ENCODE measurements at places on chromosomes 12 and 14. TPM values are rescaled to one million over a fixed set of nuclear protein-coding genes. Genes with fewer than 3 reads are reported as not detected.

DNA sequence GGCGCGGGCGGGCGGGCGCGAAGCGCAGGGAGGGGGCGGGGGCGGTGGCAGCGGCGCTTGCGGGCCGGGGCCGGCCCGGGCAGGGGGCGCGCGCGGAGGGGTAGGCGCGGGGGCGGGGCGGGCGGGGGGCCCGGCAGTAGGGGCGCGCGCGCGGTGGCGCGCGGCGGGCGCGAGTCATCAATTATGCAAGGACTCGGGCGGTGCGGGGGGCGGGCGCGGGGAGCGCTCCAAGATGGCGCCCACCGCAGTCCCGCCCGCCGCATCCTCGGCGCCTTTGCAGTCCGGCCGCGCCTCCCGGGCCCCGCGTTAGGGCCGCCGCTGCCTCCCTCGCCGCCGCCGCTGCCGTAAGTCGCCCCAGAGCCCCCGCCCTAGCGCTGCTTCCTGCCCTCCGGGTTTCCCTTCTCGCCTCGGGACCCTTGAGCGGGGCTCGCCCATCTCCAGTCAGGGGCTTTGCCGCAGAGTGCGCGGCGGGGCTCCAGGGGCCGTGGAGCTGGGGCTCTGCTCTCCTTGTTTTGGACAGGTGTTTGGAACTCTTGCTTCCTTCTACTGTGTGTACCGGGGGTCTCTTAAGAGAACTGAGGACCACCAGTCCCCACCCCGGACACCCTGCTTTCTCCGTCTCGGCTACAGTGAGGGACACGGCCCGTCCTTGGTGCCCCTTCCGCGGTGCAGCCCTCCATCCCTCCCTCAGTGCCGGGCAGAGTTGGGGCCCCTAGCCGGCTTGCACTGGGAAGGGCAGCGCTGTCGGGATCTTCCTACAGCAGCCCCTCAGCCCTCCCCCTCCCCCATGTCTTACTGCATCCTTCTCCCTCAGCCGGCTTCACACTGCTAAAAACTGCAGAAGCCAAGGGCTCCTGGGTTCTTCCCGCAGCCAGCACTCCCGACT lies at the start of gene SCN8A:
SCN8A (plus strand) TSS at position 218 of the 886 bp plus-strand sequence. CDS start 71,585 bp downstream, outside the sequence.
- peaks cover 55% of the 10 kb centered on the region for H3K27me3 ChIP-seq
- H3K27ac ChIP-seq, result peak within 1 kb of the TSS; percentile 55
- H3K36me3 ChIP-seq, result no peaks in the 10 kb centered on the region
- peak; percentile 73 for DNase-seq
- peaks cover 14% of the 10 kb centered on the region for H3K4me1 ChIP-seq

GRCh38 chr14:54653712-54654469 lies 87.0 kb downstream of the SAMD4A start:
- no peak overlapping the region for H3K27ac ChIP-seq
- H3K27me3 ChIP-seq, result peaks cover 35% of the 10 kb centered on the region
- no peak for DNase-seq
- no peak overlapping the region for H3K4me3 ChIP-seq

DNA sequence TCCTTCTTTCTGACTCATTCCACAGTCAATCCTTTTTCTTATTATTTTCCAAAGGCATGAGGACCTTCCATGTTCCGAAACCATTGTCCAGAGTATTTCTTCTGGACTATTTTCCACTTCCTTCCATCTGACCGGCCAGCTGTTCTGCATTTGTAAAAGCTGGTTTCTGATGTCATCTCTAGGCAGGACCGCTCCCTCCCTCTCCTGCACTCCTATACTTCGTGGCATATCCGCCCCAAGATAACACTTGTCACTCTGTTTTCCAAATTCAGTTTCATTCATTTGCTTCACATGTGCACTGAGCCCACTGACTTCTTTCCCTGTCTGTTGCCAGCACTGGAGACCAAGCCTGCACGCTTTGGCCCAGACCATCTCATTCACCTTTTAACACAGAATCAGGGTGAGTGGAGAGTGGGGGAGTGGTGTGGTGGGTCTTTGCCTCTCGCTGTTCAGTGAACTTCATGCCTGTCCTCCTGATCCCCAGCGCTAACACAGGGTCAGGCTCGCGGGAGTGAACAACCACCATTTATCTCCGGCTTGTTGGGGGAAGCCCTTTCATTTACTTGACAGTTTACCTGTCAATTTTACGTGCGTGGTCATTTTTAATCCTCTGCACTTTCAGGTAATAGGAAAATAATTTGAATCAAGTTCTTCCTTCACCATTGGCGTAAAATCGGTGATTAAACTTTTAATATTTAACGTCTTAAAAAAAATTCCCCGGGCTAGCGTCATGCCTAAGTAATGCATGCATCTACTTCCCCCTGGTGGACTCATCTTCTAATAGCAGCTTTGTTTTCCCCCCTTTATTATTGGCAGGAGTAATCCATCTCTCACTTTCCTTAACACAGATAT lies 52.5 kb downstream of the C12orf75 start:
- DNase-seq, result no peak
- H3K27ac ChIP-seq, result no peak overlapping the region
- peaks cover 2% of the 10 kb centered on the region for H3K36me3 ChIP-seq
- no peaks in the 10 kb centered on the region for H3K27me3 ChIP-seq
- H3K4me3 ChIP-seq, result no peak overlapping the region
- H3K4me1 ChIP-seq, result no peaks in the 10 kb centered on the region

- peak; percentile 15 for DNase-seq
- no peak within 1 kb of the TSS for H3K27ac ChIP-seq
- H3K27me3 ChIP-seq, result peaks cover 35% of the 10 kb centered on the region
- H3K36me3 ChIP-seq, result no peaks in the 10 kb centered on the region
- no peak within 1 kb of the TSS for H3K4me3 ChIP-seq
These were observed at the start of gene KRT83 for GRCh38 chr12:52320784-52321400. TSS of gene KRT83 (minus strand) at chr12:52321398. CDS start at chr12:52321335, 63 bp downstream.

DNA sequence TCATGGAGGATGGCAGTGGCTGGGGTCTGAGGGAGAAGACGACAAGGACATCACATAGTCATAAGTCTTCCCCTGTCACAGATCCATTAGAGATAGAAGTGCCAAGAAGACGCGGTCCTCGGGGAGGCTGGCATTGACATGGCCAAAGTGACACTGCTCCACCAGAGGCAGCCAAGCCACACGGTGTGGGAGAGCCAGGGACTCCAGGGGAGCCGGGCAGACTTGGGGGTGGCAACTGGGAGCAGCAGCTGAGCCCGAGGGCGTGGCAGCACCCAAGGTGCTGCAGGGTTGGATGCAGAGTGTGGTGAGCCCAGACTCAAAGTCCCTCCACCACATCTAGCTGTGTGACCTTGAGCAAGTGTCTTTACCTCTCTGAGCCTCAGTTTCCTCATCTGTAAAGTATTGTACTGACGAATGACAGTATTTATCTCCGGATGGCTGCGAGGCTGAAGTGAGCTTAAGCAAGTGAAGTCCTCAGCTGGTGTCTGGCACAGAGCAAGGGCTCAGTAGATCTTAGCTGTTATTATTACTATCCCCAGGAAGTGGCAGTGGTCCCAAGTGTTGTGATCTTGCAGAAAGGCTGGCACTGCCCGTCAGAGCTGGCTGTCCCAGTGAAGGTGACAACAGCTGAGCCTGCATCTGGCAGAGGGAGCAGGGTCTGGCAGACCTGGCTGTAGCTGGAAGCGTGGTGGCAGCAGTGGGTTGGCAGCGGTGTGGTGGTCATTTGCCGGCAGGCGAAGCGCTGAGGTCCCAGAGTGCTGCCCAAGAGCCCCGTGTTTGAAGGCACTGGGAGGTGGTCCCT lies 54.9 kb downstream of the ZNF664 start:
- peaks cover 5% of the 10 kb centered on the region for H3K4me1 ChIP-seq
- peaks cover 4% of the 10 kb centered on the region for H3K27me3 ChIP-seq
- H3K36me3 ChIP-seq, result peaks cover 2% of the 10 kb centered on the region
- H3K27ac ChIP-seq, result no peak overlapping the region
- no peak overlapping the region for H3K4me3 ChIP-seq

DNA sequence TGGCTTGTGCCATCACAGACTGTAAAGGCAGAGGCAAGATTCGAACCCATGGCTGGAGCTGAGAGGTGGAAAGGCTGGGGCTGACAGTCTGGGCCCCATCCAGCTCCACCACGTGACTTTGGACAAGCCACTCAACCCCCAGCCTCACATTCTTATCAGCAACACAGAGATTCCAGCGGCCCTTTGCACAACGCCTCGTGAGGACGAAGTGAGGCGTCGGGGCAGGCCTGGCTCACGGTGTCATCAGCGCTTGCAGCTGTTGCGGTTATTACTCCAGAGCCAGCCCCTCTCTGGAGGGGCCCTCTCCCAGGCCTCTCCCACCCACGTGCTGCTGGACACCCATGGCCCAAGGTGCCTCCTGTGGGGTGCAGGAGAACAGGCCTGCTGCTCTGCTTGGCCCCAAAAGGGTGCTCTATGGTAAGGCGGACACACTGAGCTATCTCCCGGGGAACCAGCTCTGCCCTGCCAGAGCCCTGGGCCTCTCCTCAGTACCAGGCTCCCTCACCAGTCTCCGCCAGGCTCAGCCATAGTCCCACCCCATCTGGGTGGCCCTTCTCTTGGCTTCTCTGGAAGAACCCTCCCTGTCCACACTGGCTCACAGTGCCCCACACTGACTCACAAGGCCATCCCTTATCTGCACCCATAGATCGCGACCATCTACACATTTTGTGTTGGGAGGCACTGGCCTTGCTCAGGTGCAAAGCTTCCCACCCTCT lies 21.1 kb downstream of the CHGA start:
- H3K27ac ChIP-seq, result no peak overlapping the region
- no peak overlapping the region for H3K4me3 ChIP-seq
- no peaks in the 10 kb centered on the region for H3K27me3 ChIP-seq
- no peak for DNase-seq
- H3K4me1 ChIP-seq, result no peaks in the 10 kb centered on the region

DNA sequence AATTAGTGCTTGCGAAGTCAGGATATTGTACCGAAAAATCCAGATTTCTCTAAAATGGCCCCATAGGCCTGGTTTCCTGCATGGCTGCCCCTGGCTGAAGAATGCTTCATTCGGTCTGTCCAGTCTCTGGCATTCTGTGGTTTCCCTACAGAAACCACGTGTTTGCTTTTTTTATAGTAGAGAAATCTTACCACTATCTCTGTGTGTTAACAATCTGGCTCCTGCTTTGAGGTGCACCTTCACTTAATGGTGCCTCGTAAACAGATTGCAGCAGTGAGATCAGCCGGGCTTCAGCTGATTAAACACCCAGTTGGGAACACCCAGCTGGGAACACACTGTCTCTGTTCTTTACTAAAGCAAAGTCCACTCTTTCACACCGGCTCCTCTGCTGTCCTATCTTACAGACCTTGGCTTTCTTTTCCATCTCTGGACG lies 6.7 kb upstream of the DNAAF2 start:
- peaks cover 32% of the 10 kb centered on the region for H3K4me1 ChIP-seq
- no peak for DNase-seq
- no peaks in the 10 kb centered on the region for H3K27me3 ChIP-seq
- no peak overlapping the region for H3K4me3 ChIP-seq
- H3K36me3 ChIP-seq, result peaks cover 26% of the 10 kb centered on the region

DNA sequence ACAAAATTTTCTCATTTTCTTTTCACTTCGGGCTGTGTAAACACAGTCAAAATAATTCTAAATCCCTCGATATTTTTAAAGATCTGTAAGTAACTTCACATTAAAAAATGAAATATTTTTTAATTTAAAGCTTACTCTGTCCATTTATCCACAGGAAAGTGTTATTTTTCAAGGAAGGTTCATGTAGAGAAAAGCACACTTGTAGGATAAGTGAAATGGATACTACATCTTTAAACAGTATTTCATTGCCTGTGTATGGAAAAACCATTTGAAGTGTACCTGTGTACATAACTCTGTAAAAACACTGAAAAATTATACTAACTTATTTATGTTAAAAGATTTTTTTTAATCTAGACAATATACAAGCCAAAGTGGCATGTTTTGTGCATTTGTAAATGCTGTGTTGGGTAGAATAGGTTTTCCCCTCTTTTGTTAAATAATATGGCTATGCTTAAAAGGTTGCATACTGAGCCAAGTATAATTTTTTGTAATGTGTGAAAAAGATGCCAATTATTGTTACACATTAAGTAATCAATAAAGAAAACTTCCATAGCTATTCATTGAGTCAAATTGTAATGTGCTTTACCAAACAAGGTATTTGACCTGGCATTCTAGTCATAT lies 4.8 kb downstream of the CDKN1B start:
- H3K36me3 ChIP-seq, result peaks cover 64% of the 10 kb centered on the region
- no peak for DNase-seq

The GPR132 gene
- 43.5 TPM for total RNA-seq

The SLC10A1 gene
- total RNA-seq, result not detected
